Activated T-helper 17 cell treated with anti-CD3 and anti-CD28 coated beads, Interleukin-2, amount 50 U/mL, for 72 hours (primary cell): ENCODE measurements at places on chromosomes 11 and 22. TPM values are rescaled to one million over a fixed set of nuclear protein-coding genes. Genes with fewer than 3 reads are reported as not detected.

- ATAC-seq: no peak
Measured at GRCh38 chr11:110566577-110566976, 136.8 kb downstream of the FDX1 start.

- no peak for ATAC-seq
Measured at GRCh38 chr11:78438298-78438975, 20.8 kb upstream of the GAB2 start.

- ATAC-seq: no peak
Measured at GRCh38 chr11:34181251-34181650, 75.8 kb downstream of the NAT10 start.

- no peak for ATAC-seq
Measured at GRCh38 chr11:19602406-19602805, 110.2 kb upstream of the NAV2 start.

LGALS12 gene
- total RNA-seq: not detected
